ENCODE measurements at places on chromosomes 2 and 18.

GRCh38 chr2:17326717-17327116, 191.5 kb downstream of the RAD51AP2 start:
- no peak for DNase-seq

DNA sequence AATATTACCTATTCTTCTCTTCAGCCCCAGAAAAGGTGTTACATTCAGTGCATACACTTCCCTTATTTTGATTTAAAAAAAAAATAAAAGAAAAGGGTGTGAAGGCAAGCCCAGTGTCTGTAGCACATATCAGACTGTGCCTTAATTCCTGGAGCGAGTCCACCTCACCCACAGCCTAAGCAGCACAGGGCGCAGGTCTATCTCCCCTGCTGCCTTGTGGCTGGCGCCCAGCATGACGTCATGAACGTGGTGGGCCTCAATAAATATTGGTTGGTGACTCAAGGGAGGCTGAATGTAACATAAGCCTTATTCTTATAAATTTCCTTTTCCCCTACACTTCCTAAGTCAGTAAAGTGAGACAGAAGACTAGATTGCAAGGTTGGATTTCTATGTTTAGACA, 26.4 kb downstream of the ST3GAL5 start:
- no peak for DNase-seq

GRCh38 chr2:212177724-212178123, 360.9 kb downstream of the ERBB4 start:
- no peak for DNase-seq

GRCh38 chr18:1559563-1559962, 654.9 kb downstream of the ADCYAP1 start:
- DNase-seq: no peak

DNA sequence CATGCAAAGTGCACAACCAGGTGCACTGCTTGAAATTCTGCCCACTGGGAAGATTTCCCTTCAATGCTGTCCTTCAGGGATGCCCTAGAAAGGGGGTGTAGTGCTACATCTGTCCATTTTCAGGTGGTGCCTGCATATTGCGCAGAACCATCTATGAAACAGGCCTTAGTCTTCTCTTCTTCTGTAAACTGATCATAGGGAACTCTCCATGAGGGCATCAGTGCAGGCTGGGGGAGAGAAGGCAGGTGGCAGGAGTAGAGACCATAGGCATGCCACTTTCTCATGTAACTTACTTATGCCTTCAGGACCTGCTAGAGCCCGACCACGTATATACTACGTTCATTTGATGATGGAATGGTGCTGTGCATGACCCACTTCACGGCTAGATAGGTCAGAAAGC, 912.1 kb downstream of the SLC4A3 start:
- DNase-seq: no peak

GRCh38 chr2:98911376-98912154, 24.5 kb downstream of the CRACDL start:
- no peak for DNase-seq

DNA sequence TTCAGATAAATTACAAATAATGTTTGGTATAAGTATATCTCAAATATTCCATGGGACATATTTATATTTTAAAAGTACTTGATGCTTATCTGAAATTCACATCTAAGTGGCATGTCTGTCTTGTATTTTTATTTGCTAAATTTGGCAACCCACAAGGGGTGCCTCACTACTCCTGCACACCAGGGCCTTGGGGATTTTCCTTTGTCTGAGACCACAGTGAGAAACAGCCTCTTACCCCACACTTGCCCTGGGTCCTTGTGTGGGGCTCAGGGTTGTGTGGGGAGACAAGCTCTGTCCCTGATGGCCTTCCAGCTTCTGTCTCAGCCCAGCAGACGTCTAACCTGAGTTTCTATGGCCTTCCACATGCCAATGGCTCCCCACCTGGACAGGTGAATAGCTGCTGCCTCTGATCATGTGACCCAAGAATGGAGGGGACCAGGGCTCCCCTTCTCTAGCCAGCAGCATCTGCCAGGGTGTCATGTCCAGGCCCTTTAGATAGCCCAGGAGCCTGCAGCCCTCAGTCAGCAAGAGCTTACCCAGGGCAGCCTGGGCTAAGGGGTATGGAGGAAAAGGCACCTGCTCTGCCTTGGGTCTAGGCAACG, 49.5 kb upstream of the MRPL33 start:
- no peak for DNase-seq

GRCh38 chr2:127199223-127199622, 20.9 kb downstream of the CYP27C1 start:
- no peak for DNase-seq

DNA sequence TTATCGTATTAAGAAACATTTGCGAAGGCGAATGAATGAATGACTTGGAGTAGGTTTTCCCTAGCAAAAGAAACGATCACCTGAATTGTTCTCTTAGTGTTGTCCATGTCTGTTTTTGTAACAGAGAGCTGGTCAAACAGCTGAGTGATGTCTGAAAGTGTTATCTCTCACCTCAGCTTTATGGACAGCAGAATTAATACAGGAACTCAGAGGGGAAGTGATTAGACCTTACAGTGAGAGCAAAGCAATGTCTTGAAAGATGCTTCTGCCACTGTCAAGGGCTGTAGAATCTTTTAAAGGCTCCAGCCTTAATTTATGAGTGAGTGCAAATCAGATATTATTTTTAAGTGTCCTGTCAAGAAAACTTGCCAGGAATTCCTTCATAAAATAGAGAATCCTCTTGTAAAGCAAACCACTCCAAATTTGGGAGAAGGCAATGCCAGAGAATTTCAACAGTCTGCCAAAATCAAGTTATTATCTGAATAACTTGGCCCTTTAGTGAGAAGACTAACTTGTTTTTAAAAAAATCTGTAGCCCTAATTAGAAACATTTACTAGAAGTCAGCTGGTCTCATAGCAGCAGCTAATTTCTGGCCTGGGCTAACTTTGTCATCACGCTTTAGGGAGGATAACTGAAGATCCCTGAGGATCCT, 60.7 kb downstream of the CDC42EP3 start:
- no peak for DNase-seq

DNA sequence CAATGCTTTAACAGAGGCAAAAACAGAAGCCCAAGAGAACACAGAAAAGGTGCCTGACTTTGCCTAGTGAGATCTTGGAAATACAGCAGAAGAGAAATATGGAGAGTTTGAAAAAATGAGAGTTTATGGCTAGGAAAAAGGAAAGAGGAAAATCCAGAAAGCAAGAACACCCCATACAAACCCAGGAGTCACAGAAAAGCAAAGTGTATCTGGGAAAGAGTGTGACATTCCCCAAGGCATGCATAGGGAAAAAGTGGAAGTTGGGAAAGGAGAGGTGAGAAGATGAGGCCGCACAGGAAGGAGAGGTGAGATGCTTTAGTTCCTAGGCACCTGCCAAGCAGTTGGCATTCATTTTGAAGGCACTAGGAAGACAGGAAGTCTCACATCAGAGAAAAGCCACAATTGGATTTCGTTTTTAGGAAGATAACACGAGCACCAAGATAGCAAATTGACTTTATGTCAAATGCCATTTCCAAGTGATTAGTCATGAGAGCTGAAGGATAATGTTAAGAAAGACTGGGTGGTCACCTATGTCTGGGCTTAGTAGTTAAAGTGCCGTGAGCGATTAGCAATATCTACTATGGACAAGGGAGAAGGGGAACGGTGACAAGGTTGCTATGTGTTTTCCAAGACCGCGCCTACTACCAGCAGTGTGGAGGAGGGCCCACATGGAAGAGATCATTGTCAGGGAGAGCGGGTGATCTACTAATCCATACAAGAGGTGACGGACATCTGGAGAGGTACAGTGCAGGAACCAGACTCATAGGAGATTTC, 224.1 kb upstream of the PARD3B start:
- no peak for DNase-seq

DNA sequence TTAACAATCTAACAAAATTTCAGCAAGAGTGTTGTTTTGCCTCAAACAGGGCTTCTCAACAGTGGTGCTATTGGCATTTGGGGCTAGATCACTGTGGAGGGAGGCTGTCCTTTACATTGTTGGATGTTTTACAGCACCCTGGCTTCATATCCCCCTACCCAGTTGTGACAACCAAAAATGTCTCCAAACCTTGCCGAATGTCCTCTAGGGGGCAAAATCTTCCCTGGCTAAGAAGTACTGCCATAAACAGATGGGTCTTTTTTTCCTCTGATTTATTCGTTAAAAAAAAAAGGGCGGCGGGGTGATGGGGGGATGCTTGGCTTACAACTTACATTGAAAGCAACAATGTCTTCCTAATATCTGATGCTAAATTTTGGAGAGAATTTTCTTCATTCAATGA, 207.6 kb upstream of the CCDC150 start:
- DNase-seq: peak; percentile 25

- DNase-seq: peak; percentile 43
These were observed 41.4 kb upstream of the AKAIN1 start for GRCh38 chr18:5238371-5238976.

DNA sequence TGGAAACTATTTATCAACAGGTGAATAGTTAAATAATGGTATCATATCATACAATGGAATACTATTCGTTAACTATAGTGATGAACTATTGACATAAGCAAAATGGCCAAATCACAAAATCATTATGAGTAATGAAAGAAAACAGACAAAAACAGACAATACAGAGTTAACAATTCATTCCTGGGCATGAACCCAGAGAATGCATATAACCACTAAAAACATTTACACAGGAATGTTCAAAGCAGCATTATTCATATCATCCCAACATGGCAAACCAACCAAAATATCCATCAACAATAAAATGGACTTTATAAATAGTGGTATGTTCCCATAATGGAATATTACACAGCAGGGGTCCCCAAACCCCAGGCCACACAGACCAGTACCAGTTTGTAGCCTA, 131.2 kb upstream of the CYP1B1 start:
- no peak for DNase-seq
